ENCODE measurements at places on chromosomes 1 and 21.

- no peak for DNase-seq
Observed at GRCh38 chr1:156676114-156676819, 940 bp downstream of the NES start.

DNA sequence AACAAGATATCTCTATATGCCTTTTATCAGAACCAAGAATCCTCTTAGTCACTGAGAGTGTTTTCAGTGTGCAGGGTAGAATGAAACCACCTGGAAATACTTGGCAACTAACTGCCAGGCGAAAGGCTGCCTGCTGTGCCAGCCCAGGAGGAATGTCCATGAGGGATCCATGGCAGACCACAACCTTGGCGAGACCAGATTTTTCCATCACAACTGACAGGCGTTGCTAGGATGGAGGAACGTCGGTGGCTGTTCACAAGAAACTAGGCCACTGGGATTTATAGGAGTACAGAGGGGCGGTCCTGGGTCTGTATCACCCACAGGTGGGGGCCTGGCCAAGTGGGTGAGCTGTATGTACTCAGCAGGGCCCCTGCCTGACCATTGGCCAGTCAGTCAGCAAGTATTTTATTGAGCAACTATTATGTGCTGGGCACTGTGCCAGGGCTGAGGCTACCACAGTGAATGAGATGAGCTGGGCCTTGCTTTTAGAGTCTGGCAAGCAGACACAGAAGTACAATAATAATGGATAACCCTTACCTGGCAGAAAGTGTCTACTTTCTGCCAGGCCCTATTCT lies 199.4 kb downstream of the FOXD2 start:
- no peak for DNase-seq

GRCh38 chr21:42258885-42259407 lies 40.0 kb downstream of the ABCG1 start:
- no peak for DNase-seq

GRCh38 chr1:245411245-245412036 lies 256.7 kb downstream of the KIF26B start:
- no peak for DNase-seq

DNA sequence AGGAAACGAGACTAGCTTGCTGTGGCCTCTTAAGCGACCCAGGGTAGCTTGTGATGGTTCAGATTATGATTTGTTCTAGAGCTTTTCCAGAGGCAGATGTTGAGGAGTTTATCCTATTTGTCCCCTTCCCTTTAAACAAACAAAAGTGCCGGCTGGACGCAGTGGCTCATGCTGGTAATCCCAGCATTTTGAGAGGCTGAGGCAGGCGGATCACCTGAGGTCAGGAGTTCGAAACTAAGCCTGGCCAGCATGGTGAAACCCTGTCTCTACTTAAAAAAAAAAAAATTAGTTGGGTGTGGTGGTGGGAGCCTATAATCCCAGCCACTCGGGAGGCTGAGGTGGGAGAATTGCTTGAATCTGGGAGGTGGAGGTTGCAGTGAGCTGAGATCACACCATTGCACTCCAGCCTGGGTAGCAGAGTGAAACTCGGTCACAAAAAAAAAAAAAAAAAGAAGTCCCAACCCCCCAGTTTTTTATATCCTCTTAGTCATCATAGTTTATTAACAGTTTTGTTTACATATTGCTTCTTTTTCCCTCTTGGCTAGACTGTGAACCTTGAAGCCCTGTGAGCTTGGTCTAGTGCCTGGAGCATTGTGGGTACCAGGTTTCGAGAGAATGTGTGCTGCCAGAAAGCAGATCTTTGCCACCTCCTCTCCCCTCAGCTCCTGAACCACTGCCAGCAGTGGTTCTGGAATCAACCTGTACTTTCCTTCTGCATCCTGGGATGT lies 29.8 kb downstream of the MAPKAPK2 start:
- no peak for DNase-seq

DNA sequence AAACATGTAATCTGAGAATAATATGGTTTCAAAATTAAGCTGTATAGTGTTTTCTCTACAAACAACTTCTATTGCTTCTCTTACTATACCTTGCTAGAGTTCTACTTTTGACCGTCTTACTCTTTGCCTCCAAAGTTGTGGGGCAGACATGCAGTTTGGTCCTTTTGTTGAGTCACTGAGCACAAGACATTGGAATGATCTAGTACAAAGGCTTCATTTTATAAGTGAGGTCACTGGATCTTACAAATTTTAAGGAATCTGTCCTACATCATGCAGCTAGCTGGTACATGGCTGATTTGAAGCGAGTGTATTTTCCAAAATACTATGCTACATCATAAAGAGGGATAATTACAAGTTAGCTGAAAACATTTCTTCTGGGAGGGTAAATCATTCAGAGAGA lies 28.8 kb downstream of the OR10J1 start:
- no peak for DNase-seq

DNA sequence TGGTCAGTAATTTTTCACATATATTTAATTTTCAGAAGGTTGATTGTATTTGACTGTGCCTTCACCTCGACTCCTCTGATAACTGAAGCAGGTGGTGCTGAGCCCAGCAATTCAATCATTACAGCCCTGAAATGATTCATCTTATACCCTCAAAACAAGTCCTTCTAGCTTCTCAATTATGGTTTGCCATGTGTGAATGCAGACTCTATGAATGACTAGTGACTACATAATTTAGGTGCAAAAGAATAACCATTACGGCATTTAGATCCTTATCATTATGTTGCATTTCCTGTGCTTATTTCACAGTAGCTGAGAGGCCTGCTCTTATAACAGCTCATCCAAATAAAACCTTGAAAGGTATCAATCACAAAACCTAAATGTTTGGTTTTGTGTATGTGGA lies 54.0 kb upstream of the COL11A1 start:
- DNase-seq, result no peak

GRCh38 chr1:50684185-50684584 lies 260.9 kb upstream of the DMRTA2 start:
- DNase-seq, result no peak

DNA sequence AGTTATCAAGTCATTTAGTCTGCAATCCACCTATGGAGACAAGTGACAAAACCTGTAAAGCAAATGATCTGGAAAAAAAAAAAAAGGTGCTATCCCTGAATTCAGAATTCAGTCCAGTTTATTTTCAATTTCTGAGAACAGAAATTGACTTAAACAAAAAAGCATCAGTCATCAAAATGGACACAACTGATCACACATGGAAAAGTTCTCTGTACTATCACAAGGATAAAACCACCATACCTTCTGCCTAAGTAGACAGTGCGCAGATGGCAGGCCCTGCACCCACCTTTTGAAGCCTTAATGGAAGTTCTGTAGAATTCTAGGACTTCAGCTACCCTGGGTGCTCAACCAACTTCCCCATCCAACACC lies 3.5 kb downstream of the PABPC4 start:
- DNase-seq, result no peak

- DNase-seq, result no peak
Observed at GRCh38 chr1:29202053-29202452, 20.4 kb upstream of the SRSF4 start.

- peak; percentile 28 for DNase-seq
Observed at GRCh38 chr1:209561532-209561931, 22.0 kb upstream of the CAMK1G start.

DNA sequence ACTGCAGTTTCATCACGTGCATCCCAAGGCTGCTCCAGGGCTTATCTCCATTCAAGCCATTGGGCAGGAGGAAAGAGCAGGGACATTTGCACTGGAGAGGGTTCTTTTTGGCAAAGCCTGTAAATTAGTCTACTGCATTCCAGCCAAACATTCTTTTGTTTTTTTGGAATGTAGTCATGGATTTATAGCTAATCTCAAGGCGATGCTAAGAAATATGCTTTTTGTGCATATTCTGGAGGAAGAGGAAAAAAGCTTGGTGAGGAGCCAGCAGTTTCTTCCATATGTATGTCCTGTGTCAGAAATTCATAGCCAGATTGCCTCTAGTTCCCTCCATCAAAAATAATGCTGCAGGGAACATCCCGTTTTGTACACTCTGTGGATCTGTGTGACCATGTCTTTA lies 221.4 kb downstream of the BACH1 start:
- DNase-seq, result no peak

DNA sequence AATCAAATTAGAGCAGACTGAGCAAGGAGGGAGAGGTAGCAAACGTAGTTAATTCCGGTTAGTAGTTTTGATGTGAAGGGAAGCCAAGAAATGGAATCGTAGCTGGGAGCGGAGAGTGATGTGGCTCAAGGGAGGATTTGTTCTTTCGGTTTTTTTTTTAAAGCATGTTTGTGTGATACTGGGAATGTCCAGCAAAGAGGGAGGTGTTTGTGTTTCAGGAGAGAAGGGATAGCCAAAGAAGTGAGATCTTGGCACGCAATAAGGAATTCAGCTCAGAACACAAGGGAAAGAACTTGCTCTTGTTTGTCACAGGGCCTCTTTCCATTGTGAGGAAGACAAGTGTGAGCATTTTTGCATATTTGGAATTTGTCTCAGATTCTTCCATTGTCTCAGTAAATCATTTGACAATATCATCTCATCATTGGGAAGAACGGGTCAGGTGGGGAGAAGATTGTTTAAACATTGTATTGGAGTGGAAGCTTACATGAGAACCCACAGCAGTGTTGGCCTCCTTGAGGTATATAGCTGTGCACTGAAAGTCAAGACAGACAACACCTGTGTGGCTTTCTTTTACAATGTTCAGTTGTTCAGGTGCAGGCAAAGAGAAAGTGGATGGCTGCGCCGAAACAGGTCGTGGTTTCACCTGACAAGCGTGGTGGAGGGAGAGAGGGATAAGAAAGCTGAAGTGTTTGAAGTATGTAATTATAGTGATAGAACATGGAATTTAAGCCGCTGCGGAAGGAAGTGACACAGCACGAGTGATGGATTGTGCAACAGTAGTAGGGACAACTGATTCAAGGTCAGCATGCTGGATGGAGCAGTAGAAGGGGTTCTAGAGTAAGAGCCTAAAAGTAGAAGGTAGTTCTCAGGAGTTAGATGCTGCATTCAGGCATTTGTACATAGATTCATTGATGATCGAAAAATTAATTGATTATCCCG lies 25.4 kb downstream of the FMN2 start:
- no peak for DNase-seq

DNA sequence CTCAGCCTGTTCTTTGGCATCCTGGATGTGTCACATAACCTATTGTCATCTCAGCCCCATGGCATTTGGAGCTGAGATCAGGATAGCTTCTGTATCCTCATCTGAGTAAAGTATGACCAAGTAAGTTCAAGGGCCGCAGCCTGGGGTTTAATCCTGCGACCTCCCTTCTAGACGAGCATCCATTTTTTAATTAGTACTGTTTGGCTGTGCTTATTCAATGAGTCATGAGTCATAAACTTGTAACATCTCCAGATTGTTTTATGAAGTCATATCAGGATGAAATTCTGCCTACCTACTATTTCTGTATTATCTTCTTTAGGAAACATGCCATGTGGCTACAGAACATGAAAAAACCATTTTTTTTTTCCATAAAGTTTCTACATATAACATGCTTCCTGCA lies 119.1 kb downstream of the ERG start:
- no peak for DNase-seq

DNA sequence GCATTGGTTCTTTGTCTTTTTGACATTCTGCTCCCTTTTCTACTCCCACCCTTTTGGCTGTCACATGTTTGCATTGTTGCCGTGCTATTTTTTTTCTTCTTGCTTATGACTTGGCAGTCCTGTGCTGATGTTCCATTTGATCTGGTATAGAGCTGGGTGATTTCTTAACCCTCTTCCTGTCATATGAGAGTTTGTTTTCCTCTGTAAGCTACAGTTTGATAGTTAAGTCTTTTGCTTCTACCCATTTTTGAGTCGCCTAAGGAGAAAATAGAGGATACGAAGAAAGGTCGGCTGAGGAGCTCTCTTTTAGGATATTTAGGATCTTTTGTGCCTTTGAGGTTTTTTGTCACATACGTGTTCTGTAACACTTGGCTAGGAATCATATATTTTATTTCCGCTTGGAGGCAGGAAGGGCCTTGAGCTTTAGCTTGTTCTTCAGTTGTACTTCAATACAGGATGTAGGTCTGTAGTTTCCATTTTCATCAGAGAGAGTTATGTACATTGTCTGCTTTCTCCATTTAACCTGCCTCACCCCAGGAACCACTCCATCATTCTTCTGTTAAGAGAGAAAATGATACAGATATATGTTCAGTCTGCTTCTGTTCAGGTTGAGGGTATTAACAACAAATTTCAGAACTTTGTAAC lies 150.7 kb downstream of the BACH1 start:
- DNase-seq, result no peak

DNA sequence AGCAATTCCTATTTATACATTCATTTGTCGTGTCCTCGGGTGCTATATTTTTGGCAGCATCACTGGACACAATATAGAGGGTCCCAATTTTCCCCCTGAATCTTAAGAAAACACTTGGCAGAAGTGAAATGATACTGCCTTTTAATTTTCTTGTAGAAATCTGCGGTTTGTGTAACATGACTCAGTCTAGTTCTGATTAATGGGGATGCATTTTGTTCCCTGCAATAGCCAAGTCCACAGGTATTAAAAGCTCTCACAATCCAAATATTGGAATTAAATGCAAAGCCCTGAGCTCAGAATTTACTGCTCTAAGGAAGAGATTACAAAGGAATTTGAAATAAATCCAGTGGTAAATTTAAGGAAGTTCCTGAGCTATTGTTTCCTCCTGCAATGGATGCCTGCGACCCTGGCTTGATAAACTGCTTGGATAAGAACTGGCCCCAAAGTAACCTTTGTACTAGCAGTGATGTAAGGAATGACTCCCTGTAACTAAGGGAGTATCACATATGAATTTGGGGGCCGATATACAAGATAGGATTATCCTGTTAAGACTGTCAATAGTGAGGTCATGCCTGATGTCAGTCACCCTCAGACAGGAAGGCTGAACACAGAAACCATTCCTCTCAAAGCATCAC lies 349.7 kb upstream of the C1orf87 start:
- DNase-seq, result no peak

- no peak for DNase-seq
Observed at GRCh38 chr21:17651526-17651925, 38.8 kb upstream of the BTG3 start.

DNA sequence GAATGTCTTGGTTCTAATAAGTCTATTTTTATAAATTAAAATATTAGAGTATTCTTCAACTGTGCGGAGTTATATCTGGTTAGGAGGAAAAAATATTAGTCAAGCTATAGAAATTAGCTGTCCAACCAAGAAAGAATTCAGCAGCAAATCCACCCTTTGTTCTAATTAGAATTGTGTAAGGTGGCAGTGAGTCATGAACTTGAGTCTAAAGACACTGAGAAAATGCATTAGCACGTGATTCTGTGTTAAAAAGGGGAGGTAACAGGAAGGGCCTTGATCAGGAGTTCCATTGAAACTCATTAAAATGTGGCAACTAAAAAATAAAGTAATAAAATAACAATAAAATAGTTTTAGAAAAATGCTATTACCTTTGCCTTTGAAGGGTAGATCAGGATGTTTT lies 398.2 kb upstream of the RGS18 start:
- no peak for DNase-seq

DNA sequence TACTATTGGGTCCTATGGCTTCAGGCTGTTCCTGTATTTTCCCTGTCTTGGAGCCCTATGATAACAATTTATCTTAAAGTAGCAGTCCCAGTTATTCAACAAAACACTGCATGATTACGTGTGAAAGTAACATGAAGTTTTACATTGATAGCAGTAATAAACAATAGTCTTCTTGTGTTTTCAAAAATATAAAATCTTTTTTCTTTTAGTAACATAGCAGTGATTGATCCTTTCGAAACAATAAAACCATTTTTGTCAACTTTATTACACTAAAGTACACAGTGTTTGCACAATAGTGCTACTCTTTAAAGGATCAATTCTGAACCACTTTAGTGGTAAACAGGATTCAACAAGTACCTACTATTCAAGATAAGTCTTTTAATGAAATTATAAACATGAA lies 90.6 kb downstream of the GPATCH2 start:
- DNase-seq, result no peak

- DNase-seq, result no peak
Observed at GRCh38 chr1:6508154-6508815, 16.8 kb upstream of the PLEKHG5 start.
